ENCODE measurements at places on chromosomes 11 and 22.

DNA sequence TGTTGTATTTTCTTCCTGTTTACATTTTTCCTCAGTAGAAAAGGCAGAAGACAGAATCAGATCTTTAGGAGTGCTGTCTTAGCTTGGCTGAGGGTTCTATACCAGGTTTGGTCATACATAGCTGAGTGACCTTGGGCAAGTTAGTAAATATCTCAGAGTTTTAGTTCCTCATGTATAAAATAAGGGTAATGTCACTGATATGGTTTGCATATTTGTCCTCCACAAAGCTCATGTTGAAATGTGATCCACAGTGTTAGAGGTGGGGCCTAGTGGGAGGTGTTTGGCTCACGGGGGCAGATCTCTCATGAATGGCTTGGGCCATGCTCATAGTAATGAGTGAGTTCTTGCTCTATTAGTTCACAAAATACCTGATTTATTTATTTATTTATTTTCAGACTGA lies 7.5 kb upstream of the HTR3A start:
- DNase-seq: no peak

GRCh38 chr11:43992834-43993637 lies 50.6 kb downstream of the C11orf96 start:
- no peak for DNase-seq

DNA sequence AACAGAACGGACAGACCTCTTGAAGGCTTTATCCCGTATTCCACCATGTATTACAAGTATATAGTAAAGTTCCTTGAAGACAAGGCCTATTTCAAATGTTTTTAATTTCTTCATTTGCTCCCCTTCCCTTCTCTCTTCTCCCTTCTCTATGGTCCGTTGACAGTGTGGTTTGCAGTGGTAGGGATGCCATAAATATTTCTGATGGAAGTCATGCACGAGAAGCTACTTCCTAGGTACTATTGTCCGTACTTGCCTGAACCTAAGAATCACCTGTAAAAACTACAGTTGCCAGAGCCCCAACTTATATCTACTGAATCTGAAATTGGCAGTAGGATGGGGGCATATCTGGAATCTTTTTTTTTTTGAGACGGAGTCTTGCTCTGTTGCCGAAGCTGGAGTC lies 2.8 kb downstream of the PISD start:
- DNase-seq: no peak

DNA sequence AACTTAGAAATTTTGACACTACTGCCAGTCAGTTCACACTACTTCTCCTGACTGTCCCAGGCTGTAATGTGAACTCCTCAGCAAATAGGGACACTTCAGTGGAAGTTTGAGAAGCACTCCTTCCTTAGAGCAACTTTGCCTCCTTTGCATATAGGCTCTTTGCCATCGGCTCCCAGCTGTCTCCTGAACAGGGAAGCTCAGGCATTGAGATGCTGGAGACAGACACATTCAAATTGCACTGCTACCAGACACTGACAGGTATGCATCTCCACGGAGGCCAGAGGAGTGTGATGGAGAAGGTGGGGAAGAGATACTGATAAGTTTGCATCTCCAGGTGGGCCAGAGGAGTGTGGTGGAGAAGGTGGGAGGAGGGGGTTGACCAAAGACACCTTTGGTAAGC lies 1.4 kb downstream of the TRAPPC4 start:
- no peak for DNase-seq

All from thoracic aorta (tissue), 2 donors.